Upper lobe of right lung (tissue), 1 donor: ENCODE measurements at places on chromosomes 5 and 9. TPM values are rescaled to one million over a fixed set of nuclear protein-coding genes. Genes with fewer than 3 reads are reported as not detected.

GRCh38 chr5:137572042-137572695, 73.0 kb upstream of the SPOCK1 start:
- no peak for DNase-seq

DNA sequence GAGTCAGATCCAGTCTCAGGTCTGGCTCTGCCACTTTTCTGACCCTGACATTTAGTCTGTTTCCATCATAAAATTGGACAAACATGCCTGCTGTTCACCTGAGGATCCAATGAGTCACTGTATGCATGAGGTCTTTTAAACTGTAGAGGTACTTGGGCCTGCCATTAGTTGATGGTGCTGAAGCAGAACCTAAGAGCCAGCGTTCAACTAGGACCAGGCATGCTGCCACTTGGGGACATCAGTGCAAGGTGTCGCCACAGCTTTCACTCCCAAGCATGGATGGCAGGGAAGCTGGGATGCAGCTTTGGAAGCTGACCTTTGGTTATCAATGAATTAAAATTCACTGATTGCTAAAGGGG, 37.1 kb downstream of the NEUROG1 start:
- DNase-seq, result no peak

- DNase-seq, result no peak
Measured at GRCh38 chr9:89446961-89447310, 51.0 kb downstream of the SEMA4D start.

NR4A3 gene
- total RNA-seq, result 3.8 TPM

DNA sequence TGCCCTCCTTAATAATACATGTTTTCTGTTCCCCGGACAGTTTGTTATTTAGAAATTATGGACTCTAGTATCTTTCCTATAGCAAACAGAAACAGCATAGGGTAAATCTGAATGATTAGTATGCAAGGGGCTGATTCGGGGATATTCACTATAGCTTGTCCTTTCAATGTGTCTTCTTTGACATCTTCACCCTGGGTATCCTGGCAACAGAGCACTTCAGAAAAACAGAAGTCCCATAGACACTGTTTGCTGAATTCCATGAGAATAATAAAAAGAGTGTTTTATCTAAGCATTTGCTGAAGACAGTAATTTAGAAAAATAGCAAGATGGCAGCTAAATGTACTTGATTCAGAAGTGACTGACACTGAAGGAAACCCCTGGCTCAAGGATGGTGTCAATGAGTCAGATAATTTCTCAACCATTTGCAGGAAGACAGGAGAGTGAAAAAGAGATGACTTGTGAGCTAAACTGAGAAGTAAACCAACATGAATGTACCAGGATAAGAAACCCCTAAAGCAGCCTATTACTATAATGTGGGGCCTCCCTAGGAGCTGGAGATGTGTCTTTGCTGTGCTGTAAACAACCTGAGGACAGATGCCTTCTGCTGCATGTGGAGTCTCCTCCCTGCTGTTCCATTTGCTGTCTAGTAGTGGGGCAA, 246.2 kb downstream of the MAN2A1 start:
- DNase-seq, result no peak

CTSV gene
- total RNA-seq, result 0.43 TPM

CCDC192 gene
- not detected for total RNA-seq

ZNF883 gene
- 0.78 TPM for total RNA-seq

- DNase-seq, result no peak
Measured at GRCh38 chr5:135985951-135986350, 31.2 kb upstream of the LECT2 start.

DNA sequence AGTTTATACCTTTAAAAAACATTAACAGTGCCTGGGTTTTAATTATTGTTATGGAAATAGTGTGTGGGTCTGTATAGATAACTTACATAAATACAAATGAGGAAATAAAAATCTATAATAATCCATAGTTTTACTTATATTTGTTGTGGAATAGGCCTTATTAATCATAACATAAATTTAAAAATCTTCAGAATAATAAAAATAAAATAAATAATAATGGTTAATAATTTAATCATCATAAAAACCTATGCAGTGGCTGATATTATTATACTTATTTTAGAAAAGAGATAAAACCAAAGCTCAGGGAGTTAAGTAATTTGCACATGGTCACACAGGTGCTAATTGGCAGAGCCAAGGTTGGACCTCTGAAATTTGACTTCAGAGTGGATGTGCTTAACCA, 785.3 kb upstream of the SEMA6A start:
- DNase-seq, result no peak

EGFL7 gene
- 302 TPM for total RNA-seq

GRCh38 chr5:11878814-11879213, 25.4 kb downstream of the CTNND2 start:
- no peak for DNase-seq

ABO gene
- total RNA-seq, result 16.8 TPM

CCNI2 gene
- total RNA-seq, result 0.55 TPM

DNA sequence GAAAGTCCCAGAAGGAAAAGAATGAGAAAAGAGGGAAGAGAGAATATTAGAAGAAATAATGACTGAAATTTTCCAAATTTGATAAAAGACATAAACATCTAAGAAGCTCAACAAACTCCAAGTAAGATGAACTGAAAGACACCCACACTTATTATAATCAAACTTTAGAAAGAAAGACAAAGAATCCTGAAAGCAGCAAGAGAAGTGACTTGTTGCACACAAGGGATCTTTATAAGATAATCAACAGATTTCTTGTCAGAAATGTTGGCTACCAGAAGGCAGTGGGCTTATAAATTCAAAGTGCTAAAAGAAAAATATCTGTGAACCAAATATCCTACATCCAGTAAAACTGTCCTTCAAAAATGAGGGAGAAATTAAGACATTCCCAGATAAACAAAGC, 49.0 kb upstream of the FNIP1 start:
- DNase-seq, result no peak

DNA sequence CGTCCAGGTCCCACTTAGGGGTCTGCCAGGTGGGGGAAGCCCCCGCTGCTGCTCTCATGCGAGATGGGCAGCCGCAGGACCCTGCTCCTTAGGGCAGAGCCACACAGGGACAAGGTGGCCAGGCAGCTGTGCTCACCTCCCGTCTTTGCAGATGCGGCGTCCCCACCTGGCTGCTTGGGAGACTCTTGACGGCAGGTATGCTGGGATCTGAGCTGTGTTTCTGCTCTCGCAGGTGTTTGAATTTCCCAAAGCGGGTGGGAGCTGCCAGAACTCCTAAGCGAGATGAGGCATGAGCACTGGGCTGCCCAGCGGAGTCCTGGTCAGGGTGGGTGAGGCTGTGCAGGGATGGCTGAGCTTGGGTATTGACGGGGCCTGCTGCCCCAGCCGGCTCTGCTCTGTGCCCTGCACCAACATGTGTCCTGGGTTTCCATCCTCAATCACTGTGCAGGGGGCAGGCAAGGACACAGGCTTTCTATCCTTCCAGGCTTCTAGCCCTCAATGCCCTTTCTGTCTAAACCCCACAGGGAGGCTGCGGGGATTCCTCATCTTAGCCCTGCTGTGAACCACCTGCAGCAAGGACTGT, 151.4 kb downstream of the ICE1 start:
- no peak for DNase-seq

DNA sequence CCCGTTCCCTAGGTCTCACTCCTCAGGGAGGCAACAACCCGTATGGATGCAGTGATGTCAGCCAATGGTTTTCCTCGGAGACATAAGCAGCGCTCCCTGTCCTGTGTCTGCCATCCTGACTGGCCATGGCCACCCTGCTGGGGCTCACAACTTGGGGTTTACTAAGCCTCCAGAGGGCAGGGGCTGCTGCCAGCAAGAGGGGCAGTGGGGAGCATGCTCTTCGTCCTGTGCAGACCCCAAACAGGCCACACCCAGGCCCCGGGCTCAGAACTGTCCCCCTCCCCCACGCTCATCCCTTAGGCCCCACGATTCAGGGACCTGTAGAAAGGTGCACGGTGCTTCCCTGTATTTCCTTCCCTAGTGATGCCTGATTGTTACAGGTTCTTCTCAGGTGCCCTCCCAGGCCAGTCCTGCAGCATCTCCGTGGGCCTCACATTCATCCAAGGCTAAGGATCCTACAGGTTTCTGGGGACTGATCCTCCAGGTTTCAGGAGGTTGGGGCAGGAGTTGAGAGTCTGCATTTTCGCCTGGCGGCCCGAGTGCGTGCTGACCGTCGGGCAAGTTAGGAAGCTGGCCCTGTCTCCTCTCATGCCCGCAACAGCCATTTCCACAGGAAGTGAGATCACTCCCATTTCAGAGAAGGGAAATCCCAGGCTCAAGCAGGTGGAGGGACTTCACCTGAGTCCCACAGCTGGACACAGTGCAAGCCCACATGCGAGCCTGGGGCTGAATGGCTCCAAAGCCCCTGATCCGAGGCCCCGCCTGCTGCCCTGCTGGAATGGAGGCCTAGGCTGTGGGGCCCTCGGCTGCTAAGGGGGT, 217.6 kb downstream of the ROR2 start:
- DNase-seq, result no peak

GRCh38 chr9:1510712-1511111, 460.6 kb downstream of the DMRT2 start:
- DNase-seq, result no peak

- no peak for DNase-seq
Measured at GRCh38 chr5:178525906-178526732, 64.1 kb downstream of the COL23A1 start.

- no peak for DNase-seq
Measured at GRCh38 chr5:175809531-175810121, 61.8 kb upstream of the CPLX2 start.

GRCh38 chr5:98341038-98342032, 432.1 kb upstream of the RGMB start:
- DNase-seq, result no peak

GRCh38 chr5:154086146-154086545, 47.4 kb downstream of the MFAP3 start:
- no peak for DNase-seq

DNA sequence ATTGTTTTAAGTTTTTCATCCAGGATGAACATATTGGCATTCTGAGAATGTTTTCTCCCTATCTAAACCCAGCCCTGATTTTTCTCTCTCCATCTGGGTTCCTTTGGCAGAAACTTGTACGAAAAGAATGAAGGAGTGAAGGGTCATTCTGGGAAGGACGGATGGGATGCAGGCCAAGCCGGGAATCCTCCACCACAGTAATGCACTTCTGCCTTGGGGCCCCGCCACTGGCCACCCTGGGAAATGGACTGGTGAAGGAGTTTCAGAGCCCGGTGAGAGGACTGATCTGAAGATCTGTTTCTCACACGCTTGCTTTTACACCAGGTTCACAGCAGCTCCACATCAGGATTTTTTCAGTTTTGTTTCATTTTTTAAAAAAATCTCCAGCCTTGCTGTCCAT, 554.8 kb downstream of the BNC2 start:
- DNase-seq, result no peak

DNA sequence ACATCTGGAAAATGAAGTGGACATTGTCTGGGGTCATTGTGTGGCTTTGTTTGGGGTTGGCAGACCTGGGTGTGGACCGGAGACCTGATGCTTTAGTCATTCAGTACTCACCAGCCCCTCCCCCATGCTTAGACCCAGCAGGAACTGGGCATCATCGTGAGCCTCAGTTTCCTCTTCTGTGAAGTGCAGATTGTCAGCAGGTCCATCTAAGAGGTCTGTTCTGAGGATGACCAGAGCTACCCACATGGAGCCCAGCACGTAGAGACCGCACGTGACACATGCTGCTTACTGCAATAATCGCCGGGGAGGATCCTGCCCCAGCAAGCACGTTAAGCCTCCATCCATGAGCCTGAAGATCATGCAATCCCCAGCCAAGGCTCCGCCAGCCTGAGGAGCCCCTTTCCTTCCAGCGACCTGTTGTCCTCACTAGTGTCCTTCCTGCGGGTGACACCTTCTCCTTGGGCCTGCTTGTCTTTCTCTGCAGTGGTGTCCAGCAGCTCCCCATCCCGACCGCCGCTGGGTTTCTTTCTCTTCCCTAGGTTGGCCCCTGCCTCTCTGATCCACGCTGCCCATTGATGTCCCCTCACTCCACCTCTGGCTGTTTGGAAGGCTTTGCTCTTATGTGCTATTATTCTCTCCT, 26.7 kb upstream of the IRX4 start:
- DNase-seq, result no peak

SH3TC2 gene
- 1.4 TPM for total RNA-seq
